Cardiac fibroblast (primary cell): ENCODE measurements at places on chromosomes 2 and 18.

DNA sequence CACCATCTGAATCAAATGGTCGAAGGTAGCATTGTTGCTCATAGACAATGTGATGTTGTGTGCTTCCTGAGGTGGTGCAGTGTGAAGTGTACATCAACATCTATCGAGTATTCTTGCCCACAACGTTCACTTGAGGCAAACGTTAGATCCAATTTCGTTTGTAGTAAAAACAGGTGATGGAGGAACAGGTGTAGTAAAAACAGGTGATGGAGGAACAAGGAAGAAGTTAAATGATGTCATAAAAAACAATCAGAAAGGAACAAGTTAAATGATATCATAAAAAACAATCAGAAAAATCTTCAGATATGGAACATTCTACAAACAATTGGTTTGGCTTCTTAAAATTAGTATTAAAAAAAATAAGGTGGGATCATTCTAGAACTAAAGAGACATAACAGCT lies 11.3 kb downstream of the WDR7 start:
- no peak for DNase-seq

DNA sequence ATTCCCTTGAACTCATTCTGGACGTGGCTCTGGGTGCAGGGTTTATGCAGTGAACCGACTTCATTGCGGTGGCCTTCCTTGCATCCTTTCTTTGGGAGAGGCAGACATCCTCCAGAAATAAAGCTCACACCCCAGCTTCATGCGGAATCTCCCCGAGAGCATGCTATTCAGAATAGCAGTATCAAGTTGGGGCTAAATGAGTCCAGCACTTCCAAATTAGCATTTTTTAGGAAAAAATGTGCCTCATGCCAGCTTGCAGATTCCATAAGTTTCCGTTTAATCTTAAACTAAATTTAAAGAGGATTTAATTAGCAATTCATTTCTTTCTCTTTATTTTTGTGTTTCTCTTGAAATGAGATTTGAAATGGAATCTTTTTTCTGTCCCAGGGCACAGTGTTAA lies 107.4 kb upstream of the HDAC4 start:
- DNase-seq: no peak

GRCh38 chr2:159926695-159927094 lies 128.7 kb upstream of the CD302 start:
- no peak for DNase-seq

GRCh38 chr2:176099159-176099727 lies 352 bp upstream of the HOXD12 start:
- no peak for DNase-seq

- no peak for DNase-seq
Observed at GRCh38 chr2:63121055-63121834, 70.6 kb downstream of the OTX1 start.

DNA sequence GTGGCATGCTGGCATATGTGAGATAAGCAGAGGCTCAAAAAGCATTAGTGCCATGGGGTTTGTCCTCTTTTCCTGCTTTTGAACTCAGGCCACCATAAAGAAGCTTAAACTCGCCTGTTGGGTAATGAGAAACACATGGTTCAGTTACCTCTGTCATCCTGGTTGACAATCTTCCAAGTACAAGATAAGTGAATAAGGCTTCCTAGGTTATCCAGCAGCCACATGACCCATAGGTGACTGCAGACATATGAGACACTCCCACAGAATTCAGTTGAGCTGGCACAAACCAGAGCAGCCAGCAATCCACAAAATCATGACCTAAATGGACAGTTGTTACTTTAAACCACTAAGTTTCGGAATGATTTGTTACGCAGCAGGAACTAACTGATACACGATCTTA lies 97.3 kb downstream of the TACR1 start:
- no peak for DNase-seq

DNA sequence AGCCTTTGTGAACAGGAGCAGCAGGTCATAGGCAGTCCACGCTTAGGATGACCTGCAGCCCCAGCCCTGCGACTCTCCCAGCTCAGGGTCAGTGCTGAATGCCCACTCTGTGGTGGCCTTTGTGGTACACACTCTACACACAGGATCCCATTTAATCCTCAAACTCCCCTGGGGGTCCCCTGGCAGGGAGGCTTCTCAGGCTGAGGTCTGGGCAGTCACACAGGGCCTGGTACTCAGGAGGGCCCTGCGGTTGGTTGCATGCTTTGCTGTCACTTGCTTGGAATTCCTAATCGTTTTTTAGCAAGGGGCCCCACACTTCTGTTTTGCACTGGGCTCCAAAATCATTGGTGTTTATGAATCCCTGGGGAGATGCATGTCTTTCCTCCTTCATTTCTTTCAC lies 113.0 kb downstream of the EML6 start:
- no peak for DNase-seq

DNA sequence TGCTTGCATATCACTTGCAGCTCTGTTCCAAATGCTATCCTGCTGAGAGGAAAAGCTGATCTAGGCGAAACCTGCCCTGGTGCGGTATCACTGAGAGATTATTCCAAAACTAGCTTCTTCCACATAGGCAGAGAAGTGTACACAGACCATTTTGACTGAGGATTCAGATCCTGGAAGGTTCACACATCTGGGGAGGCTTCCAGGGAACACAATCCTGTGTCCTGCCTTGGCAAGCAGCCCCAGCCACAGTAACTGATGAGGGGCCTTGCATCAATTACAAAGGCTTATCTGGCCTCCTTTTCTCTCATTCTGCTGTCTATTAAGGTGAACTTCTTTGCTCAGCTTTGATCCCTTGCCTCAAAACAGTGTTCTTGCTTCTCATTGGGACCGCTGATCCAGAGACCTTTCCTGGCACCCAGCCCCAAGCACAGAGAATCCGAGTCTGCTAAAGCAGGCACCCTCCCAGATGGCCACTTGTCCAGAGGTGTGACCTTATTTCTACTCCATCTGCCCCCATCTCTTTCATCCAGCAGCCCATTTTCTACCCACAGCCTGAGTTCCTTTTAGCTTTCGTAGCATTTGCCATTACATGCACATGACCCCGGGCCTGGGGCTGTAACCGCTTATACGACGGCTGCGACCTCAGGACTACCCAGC lies 52.3 kb upstream of the ZFP36L2 start:
- DNase-seq: no peak

DNA sequence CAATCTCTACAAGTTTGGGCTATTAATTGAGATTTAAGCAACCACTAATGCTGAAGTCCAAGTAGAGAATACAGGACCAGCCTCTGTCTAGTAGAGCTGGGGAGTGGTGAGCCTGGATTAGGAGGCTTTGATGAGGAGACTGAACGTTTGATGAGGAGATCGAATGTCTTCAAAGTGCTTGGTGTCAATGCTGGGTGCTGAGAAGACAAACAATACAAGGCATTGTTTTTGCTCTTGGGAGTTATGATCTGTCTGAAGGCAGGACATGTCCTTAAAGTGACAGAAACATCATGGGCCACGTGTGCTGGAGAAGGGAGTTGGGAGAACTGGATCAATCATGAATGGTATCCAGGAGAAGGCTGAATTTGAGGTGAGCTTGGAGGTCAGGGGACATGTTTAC lies 143.6 kb downstream of the SPHKAP start:
- no peak for DNase-seq

DNA sequence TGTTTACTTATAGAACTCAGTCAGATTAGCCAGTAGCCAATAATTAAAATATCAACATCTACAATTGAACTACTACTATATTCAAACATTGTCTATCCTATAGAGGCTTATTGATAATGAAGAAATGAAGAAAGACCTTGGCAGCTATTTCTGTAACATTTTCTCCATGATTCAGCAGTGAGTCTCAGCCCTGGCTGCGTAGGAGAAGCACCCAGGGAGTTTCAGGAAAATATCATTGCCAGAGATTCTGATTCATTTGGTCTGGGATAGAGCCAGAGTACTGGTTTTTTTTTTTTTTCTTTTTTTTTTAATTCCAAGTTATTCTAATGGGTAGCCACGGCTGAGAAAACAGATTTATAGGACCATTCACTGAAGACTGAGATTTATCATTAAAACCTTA lies 404.8 kb downstream of the TXNL1 start:
- DNase-seq: peak; percentile 91

GRCh38 chr2:101038455-101039255 lies 36.6 kb downstream of the RPL31 start:
- peak; percentile 38 for DNase-seq

- no peak for DNase-seq
Observed at GRCh38 chr2:11702946-11703345, 33.0 kb upstream of the NTSR2 start.

DNA sequence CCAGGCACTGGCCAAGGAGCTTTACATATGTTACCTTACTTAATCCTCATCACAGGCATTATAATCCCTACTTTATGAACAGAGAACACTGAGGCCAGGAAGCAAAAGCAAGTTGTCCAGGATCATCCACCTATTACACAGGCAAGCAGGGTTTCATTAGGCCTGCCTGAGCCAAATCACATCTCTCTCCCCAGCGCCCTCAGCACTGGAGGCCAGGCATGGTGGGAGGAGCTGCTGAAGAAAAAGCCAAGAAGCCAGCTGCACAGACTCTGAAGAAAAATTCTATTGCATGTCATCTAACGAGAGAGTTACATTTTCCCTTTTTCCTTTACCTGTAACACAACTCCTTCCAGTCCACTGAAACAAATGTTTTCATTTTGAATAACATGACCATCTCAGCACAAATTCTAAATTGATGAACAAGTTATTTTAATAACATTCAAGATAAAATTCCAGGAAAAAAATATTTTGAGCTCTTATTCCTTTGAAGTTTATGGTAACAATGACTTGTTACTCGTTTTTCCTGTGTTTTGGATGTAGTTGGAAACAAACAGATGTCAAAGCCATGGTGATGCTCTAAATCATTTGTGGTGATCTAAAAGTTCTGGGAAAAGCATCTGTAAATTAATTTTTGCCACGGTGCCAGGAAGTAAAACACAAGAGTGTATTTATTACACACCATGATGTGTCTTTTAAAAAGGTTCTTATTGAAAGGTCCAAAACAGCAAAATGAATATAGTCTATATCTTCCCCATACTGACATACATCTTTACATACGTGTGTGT lies 139.0 kb upstream of the ITGB6 start:
- peak; percentile 45 for DNase-seq

GRCh38 chr2:19367326-19367725 lies 8.9 kb upstream of the OSR1 start:
- DNase-seq: peak; percentile 60

DNA sequence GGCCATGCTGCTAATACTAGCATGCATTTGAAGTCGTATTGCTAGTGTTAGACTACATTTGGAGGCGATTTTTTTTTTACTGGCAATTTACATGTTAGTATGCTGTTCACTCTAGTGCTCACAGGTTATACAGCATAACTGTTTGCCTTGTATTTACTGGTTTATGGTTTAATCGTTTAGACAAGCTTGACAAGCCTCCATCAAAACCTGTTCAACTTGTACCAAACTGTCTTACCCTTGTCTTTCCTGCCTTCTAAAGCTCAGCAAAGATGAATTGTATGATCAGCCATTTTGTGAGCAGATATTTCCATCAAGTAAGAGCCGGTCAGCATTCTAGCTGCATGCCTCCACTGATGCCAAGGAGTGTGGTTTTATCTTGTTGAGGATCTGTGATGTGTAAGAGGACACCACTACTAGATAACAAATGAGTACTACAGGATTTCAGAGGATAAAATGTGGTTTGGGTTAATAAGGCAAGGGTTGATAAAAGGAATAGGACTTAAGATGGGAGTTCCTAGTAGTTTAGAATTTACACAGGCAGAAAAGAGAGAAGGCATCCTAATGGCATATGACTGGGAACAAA lies 68.4 kb upstream of the ITM2C start:
- no peak for DNase-seq

DNA sequence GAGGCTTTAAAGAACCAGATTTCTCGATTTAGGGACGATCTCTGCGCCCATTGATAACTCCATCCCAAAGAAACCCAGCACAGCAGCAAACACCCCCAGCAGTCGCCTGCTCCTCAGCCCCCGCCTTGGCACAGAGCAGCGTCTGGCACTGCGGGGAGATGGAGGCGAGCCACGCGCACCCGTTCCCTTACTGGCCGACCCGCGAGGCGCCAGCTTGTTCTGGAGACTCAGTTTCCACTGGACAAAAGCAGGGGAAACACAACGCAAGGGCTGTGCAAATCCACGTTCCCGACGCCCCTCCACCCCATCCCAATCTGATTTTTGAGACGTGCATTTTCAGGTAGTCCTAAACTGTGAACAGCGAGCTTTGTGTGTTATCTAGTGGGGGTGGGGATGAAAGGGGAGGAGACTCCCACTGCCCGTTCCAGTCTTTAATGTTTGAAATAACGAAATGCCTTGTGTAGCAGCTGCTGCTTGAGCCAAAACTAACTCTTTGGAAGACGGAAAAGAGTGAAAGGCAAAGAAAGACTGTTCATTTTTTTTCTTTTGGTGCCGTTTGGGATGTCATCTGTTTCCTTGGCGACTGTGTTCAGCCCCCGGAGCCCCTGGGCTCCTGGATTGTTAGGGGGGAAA lies 143.2 kb downstream of the MEIS1 start:
- DNase-seq: no peak

- DNase-seq: no peak
Observed at GRCh38 chr2:218823196-218823855, 8.3 kb downstream of the PRKAG3 start.

- peak; percentile 95 for DNase-seq
Observed at GRCh38 chr2:152432206-152432653, 97.3 kb downstream of the FMNL2 start.

DNA sequence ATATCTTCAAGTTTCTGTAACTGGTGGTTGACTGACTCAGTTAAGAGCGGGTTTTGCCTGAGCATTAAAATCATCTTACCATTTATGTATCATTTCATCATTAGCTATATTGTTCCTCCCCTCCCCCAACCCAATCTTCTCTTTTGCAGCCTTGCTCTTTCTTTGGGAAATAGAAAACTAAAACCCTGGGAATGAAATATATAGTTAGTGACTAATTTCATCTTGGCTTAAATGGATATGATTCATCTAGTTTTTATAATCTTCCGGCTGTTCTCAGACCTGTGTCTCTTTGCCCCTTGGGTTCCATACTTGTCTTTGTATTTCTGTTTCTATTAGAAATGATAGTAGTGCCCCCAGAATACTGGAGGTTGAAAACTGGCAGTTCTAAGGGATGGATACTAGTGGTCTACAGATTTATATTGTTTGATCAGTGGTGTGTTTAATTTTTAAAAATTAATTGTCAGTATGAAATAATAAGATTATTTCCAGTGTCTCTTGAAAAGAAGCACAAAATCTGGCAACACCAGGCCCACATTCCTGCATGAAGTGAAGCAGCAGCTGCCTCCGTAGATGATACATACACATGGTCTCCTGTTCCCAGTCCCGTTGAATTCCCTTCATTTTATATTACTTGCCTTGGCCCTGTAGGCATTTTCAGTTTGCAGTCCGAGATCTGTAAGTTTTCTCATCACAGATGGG lies 44.5 kb downstream of the PHLPP1 start:
- DNase-seq: peak; percentile 67
